Upper lobe of right lung (tissue), 1 donor: ENCODE measurements at places on chromosomes 12 and 14.
A peak's percentile ranks its signal among the peaks of the same experiment; 100 is the strongest.

GRCh38 chr12:100371146-100371545, 14.3 kb downstream of the SLC17A8 start:
- no peak for DNase-seq

DNA sequence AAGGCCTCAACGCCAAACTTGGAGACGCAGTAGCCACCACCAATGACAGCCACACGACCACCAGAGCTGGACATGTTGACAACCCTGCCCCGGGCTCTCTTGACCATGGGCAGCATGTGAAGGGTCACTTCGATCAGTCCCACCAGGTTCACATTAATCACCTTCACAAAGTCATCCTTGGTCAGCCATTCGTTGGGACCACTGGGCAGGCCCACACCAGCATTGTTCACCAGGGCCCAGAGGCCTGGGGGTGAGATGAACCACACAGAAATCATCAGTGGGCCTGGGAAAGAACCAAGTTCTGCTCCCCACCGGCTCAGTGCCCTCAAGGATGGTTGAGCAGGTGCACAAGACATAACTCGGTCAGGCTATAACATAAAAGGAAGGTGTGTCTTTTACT, 4.0 kb downstream of the SDR9C7 start:
- DNase-seq, result no peak

- no peak for DNase-seq
Measured at GRCh38 chr12:126856958-126857357, 1410.0 kb upstream of the TMEM132C start.

- DNase-seq, result peak; percentile 71
Measured at GRCh38 chr14:36451310-36452065, 68.5 kb downstream of the NKX2-1 start.

GRCh38 chr14:71722885-71723284, 209.3 kb upstream of the RGS6 start:
- DNase-seq, result no peak

DNA sequence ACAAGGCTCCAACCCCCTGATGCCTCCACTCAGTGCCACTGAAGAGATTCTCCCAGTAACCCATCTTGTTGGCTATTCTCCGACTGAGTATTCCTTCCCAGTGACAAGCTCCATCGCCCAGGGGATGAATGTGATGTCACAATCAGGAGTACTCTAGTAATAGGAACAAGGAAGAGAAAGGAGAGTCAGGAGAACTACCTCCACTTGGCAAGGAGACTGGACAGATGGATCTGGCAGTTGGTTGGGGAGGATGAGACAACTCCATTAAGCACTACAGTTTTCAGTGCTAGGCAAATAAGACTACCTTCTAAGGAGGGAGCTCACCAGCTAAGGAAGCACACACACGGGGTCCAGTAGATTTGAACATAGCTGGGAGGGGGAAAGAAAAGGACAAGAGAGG, 5.3 kb downstream of the RNF41 start:
- DNase-seq, result no peak

DNA sequence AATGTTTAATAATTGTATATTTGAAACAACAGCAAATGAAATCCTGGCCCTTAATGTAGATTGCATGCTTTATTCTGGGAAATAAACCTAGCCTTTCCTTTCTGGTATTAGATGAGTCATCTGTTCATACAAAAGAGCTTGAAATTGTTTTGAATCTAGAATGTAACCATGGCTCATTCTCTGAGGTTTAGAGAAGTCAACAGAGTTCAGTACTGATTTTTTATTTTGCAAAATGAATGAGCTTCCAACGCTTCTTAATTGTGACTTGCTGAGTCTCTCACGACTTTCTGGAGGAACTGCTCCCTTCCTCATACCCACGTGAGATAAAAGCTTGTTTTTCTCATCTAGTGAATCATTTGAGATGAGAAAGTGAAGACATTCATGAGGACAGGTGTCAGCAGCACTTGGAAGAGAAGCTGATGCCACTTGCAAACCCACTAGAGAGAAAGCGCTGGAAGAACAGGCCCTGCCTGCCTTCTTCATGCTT, 509.6 kb downstream of the VRK1 start:
- DNase-seq, result no peak

GRCh38 chr14:103318750-103319419, 15.2 kb upstream of the EIF5 start:
- DNase-seq, result no peak
